ENCODE measurements at places on chromosomes 5 and 9.

- DNase-seq, result peak; percentile 71
These were observed 122.9 kb upstream of the DAB2 start for GRCh38 chr5:39547553-39548154.

DNA sequence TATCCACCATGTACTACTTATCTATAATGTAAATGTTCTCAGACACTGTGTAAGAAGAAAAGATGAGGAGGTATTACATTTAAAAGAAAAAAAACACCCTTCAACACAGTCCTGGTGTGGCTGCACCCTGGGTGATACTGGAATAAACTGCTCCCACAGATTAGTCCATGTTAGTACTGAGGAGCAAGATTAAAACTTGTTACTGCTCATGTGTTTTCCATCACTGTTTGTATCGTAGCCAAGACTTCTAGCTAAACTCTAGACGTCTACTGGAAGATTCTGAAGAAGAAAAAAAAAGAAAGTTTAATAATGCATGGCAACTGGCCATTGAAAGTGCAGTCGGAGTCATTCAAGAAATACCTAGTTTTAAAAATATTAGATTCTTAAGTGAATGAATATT, at the start of gene ASPN:
ASPN (minus strand) TSS at position 178 of the 400 bp plus-strand sequence.
- DNase-seq, result peak; percentile 50

DNA sequence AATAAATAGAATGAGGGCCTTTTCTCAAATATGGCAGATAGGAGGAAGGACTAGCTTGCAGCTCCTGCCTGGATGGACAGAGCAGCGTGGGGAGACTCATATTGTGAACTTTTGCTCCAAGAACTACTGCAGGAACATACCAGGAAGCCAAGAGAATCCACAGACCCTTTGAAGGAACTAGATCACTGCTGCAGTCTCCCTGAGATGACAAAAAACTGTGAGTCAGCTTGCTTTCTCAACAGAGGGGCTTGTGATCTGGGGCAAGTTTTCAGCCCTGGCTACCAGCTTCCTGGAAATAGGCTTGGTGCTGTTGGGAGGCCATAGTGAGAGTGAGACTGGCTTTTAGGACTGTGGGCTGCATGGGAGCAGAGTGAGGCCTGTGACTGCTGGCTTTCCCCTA, 170.6 kb upstream of the TRIM32 start:
- no peak for DNase-seq

GRCh38 chr5:86716121-86716520, 98.4 kb downstream of the COX7C start:
- no peak for DNase-seq

GRCh38 chr5:142872795-142873194, 102.6 kb downstream of the ARHGAP26 start:
- no peak for DNase-seq

DNA sequence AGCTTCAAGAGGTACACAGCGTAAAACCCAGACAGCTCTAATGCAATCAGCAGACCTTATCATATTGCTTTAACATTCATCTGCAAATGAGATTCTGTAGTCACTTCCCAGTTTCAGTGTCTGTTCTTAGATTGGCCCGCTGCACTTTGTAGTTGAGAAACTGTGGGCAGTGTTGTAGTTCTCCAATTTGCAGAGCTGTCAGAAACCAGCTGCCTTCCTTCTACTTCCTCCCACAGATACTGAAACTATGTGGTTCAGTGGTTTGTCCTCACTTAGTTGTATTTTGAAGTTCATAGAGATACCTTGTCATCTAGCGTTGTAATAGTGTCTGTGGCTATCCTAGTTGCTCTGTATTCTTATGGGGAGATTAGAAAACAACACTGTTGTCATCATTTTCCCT, 39.6 kb upstream of the TRIM36 start:
- no peak for DNase-seq

DNA sequence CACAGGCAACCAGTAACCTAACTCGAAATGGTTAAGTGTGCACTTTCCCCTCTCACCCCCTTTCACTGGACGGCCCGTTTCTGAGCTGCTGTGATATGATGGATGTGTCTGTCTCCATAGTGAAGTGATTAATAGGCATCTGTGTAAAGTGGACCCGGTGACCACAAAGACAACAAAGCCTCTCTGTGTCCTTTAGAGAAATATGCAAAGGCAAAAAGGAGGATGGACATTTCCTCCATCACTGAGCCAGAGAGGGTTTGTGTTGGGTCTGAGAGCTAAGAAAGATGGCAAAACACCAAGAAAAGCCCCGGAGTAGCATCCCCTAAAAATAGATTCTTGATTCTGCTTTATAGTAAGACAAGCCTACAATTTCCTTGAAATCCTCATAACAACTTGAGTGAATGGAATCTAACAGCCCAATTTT, 120.6 kb downstream of the SEMA6A start:
- DNase-seq, result no peak

GRCh38 chr9:129121483-129121882, 10.3 kb downstream of the PTPA start:
- DNase-seq, result peak; percentile 50

DNA sequence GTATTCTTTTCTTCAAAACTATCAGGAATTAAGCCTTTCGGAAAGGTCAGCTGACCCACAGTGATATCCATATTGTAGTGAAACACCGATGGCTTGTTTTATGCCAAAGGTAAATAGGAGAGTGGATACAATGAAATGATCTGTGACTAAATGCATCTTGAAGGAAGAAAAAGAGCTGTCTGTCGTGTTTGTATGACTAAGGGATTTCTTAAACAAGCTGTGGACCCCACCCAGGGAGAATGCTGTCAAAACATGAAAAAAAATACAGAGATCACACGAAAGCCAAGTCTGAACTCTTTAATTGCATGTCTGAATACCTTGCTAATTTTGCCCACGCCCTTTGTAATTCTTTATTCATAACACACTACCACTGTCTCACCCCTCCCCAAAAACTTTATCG, 286.4 kb upstream of the WWC1 start:
- no peak for DNase-seq

- DNase-seq, result no peak
These were observed 62.1 kb downstream of the SPRY4 start for GRCh38 chr5:142262683-142263082.

- DNase-seq, result no peak
These were observed 152.7 kb downstream of the SNX18 start for GRCh38 chr5:54670281-54670680.
